ENCODE measurements at places on chromosomes 16 and 17.

GRCh38 chr16:89116341-89117226, 22.9 kb downstream of the ACSF3 start:
- DNase-seq, result no peak

- DNase-seq, result no peak
These were observed 35.4 kb upstream of the ARL4D start for GRCh38 chr17:43363181-43363925.

DNA sequence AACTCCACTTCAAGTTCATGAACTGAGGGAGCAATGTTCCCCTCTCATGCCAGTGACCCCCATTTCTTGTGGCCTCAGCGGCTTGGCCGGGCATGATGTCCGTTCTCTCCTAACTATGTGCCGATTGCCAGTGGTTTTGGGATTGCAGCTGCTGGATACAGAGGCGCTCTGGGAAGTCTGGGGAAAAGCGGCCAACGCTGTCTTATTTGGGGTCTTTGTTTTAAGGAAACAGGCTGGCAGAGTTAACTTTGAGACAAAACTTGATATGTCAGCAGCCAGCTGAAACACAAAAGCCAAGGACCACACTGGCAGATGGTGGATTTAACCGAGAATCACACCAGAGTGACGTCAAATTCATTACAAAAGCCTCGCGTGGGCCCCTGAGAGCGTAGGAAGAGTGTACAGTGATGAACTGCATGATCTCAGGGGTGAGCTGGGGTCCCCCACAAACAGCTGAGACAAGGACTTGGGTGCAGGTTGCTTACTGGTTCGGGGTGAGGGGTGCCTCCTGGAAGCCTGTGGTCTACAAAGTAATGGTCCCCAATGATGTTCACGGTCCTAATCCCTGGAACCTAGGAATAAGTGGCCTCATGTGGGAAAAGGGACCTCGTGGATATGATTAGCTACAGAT, 180.4 kb downstream of the IRF8 start:
- no peak for DNase-seq

DNA sequence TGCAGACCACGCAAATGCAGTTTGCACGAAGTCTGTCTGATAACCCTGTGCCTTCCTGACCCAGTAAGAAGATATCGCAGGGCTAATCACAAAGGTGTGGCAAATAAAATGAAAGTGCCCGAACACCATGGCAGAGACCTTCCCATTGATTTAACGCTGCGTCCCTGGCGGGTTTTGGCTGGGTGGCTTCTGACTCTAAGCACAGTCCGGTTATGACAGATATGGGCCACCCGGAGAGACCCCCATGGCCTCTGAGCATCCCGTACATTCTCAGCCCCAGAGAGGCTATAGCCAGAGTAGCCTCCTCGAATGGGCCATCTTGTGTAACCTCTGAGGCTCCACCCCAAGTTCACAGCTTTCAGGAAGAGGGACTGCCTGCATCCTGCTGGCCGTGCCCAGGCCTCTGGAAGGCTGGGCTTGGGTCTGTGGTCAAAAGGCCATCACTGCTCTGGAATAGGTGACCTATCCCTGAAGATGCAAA, 5.5 kb downstream of the FOXC2 start:
- no peak for DNase-seq

- peak; percentile 74 for DNase-seq
These were observed 9.0 kb upstream of the ZFP90 start for GRCh38 chr16:68529931-68530701.

DNA sequence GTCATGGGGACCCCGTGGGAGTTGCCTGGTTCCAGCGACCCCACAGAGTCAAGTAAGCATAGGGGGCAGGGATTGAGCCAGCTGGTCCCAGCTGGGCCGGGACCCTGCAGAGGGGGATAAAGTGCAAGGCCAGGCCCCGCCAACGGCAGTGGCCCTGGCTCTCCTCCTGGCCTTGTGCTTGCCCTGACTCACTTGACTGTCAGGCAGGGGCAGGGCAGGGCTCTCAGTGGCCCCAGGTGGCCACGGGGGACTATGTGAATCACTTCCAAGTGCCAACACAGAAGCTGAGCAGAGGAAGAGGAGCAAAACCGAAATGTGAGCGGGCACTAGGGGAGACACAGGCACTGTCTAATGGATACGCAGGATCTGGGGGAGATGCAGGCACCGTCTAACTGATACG, 21.6 kb upstream of the NCBP3 start:
- DNase-seq, result no peak
